ENCODE measurements at places on chromosomes 13 and 19.

GRCh38 chr13:74839656-74840055 is 642.3 kb downstream of the TBC1D4 start:
- no peak for DNase-seq

GRCh38 chr13:30074955-30075614 is 224.7 kb upstream of the UBL3 start:
- no peak for DNase-seq

- DNase-seq: no peak
Measured at GRCh38 chr13:79541426-79542049, 60.6 kb downstream of the NDFIP2 start.

DNA sequence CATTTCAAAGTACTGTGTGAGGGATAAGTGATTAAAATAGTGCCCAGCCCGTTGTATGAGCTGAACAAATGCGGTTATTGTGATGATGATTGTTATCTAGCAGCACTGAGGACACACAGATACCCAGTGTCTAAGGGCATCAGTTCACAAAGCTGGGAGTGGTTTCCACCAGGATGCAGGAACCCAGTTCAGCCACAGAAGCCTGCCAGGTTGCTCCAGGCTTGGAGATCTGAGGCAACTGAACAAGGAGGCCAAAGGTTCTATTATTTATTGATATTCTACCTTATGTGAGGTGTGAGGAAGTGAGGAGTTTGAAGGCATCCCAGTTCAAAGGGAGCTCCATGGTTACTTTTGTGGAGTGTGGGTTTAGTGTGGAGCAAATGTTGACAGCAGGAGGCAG is 13.2 kb downstream of the DIAPH3 start:
- DNase-seq: no peak

DNA sequence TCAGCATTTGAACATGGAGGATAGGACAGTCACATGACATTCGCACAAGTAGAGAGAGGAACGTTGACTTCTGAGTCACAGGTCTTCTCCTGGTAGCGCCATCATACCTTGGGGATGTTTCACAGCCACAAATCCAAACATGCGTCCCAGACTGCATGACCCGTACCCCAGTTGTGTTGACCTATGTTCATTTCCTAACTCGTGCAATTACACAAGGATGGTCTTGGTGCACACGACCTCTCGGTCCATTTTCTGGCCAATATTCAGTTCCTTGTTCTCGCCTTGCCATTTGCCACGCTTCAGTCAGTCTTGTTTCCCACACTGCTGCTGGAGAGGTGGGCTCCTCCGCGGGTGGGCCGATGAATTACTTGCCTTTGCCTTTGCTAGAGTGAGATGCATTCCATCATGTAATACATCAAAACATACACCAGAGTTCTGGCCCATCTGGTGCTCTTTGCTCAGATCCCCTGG is 87.3 kb downstream of the COL4A2 start:
- no peak for DNase-seq

GRCh38 chr13:51292000-51292565 is 47.4 kb upstream of the SERPINE3 start:
- DNase-seq: no peak

DNA sequence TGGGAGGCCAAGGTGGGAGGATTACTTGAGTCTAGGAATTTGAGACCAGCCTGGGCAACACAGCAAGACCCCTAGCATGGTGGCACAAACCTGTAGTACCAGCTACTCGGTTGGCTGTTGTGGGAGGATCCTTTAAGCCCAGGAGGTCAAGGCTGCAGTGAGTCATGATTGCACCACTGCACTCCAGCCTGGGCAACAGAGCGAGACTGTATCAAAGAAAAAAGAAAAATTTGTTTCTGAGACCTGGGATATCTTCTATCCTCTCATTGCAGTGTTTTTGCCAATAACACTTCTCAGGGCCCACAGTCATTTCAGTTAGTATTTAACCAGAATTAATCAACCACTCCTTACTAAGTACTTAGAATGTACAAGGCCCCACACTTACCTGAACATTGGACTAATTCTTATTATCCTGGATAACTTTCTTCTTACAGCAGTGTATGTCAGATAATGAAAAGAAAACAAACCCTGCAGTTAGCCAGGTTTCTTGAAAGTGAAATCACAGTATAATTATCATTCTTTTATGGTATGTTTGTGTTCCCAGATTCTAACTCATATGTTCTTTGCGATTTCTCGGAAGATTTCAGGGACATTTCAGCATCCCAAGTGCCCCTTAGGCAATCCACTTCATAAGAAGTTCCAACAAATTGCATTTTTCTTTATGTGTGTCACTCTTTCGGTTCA is 75.6 kb upstream of the KLF5 start:
- DNase-seq: no peak

DNA sequence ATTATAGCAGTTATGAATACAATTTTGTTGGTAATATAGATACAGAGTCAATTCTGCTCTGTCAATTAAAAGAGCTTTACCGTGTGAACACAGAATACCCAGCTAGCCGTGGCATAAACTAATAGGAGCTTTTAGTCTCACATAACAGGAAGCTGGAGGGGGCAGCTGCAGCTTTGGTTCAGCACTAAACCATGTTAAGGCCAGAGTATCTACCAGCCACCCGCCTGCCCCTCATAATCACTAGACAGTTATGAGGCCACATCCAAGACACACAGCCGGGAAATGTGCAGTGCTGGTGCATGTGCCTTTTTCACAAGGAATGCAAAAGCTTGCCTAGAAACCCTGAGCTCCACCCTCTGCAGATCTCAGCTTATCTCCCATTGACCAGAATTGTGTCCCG is 62.3 kb downstream of the SGCG start:
- DNase-seq: no peak

DNA sequence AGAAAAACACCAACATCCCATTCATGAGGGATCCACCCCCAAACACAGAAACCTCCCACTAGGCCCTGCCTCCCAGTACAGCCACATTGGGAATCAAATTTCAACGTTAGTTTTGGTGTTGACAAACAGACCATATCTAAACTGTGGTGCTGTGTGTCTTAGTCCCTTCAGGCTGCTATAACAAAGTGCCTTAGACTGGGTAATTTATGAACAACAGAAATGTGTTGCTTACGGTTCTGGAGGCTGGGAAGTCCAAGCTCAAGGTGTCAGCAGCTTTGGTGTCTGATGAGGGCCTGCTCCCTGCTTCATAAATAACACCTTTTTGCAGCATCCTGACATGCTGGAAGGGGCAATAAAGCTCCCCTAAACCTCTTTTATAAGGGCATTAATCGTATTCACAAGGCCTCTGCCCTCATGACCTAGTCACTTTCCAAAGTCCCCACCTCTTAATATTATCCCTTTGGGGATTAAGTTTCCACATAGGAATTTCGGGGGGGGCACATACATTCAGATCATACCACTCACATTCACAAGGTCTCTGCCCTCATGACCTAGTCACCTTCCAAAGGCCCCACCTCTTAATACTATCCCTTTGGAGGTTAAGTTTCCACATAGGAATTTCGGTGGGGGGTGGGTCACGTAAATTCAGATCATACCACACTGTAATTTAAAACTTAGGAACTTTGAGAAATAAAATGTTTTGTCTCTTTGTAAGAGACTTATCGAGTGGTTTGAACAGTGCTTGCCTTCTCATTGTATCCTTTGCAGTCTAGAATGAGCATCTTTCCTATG is 27.5 kb downstream of the ZNF507 start:
- no peak for DNase-seq

DNA sequence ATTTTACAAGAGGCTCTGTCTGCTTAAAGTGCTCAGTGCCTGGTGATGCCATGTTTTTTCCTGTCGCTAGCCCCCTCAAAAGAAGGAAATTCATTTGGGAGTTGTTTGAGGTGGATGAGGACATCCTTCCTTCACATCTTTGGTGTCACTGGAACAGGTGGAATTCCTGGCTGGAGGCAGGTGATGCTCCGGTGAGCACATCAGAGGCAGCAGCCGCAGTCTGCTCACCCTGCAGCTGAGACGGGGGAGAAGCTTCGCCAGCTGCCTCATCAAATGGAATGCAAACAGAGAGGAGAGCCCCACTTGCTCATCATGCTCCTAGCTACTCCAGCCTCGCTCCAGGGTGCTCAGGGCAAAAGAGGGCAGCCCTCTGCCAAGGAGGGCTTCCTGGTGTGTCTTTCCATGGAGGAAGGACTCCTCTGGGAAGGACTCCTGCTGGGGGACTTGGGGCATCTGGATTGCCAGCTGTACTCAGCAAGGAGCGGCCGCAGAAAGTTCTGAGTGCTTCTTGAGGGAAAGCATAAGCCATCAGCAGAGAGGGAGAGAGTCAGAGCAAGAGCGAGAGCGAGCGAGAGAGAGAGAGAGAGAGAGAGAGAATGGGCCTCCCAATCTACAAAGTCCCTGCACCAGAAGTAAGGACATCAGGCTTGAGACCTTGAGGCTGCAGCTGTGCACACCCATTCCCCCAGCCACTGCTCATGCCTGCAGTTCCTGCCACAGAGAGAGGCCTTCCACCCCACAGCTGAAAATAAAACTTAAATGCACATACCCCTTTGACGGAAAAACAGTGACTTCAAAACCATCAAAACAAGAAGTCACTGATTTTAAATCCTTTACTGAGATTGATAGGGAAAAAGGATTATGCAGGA is 74.3 kb upstream of the UBL3 start:
- no peak for DNase-seq

DNA sequence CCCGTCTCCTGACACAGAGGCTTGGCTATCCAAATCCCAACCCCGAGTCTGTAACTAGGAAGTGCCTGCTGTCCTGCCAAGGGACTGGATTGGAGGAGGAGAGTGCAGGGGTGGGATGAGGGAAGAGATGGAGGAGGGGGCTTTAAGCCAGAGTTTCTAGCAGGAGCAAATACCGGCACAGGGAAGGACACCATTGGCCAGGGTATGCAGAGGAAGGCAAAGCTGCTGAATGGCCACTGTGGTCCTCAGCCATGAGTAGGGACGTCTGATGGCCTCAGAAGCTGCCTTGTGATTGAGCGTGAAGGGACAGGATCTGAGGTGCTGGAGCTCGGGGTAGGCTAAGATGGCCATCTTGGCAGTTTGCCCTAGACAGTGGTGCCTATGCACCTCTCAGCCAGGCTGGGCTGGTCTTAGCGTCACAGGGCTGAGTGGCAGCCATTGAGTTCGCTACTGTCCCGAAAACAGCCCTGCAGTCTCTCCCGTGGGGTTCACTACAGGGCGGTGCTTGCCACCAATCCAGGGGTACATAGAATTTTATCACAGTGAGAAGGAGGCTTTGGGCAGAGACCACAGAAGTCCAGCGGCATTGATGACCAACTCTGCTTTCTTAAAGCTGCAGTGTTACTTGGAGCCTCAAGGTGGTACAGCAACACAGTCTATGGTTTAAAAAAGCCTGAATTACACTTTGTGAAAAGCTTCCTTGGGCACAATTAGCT is 61.8 kb downstream of the AKAP11 start:
- no peak for DNase-seq

GRCh38 chr19:48906324-48906723 is 6.2 kb downstream of the NUCB1 start:
- no peak for DNase-seq

DNA sequence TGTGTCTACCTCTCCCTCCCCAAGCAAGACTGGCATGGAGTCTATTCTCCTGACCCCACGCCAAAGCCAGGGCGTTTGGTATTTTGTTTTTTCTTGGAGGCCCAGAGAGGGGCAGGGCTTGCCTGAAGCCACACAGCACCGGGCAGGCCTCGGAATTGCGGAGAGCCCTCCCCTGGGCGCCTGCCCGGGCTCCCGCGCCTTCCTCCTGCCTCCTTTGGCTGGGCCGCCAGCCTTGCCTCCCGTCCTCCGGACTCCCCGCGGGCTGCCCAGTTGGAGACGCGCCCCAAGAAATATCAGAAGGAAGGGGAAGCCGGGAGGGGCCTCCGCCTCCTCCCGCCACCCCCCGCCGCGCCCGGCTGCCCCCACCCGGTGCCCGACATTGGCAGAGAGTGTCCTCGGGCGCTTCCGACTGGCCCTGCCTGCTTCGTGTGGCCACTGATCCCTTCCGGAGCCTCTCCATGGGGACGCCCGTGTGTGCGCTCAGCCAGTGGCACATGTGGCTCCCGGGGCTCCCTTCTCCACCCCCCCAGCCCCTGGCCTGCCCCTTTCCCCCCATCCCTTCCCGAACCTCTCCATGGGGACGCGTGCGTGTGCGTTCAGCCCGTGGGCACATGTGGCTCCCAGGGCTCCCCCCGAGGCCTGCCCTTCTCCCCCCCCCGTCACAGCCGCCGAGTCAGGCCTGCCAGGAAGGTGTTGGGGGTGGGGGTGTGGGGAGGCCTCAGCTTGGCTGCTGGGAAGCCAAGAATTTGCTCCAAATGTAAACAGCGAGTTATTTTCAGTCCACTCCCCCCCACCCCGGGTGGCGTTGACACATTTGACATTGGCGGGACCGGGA is 37.3 kb downstream of the NFIC start:
- no peak for DNase-seq

DNA sequence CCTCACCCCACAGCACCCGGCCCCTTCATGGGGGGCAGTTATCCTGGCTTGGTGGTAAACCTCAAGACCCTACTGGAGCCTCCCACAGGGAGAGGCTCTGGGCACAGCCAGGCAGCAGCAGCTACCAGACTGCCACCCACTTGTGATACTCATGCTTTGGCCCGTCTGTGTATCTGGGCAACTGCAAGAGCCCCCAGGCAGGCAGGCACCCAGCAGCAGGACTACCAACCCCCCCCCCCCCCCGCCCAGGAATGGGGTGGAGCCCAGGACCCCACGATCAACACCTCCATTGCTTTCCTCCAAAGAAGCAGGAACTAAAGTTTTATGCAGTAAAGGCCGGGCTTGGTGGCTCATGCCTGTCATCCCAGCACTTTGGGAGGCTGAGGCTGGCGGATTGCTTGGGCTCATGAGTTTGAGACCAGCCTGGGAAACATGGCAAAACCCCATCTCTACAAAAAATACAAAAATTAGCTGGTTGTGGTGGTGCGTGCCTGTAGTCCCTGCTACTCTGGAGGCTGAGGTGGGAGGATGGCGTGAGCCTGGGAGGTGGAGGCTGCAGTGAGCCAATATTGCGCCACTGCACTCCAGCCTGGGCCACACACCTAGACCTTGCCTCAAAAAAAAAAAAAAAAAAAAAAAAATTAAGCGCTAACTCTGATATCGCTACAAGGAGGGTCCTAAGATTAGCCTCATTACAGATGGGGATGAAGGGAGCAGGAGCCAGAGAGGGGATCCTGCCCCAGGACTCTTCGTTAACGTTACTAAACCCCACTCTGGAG is 1.1 kb upstream of the LYL1 start:
- no peak for DNase-seq

GRCh38 chr13:109784590-109785140 is 1.7 kb downstream of the IRS2 start:
- DNase-seq: peak; percentile 46

- DNase-seq: no peak
Measured at GRCh38 chr19:21587117-21587461, 81.7 kb downstream of the ZNF429 start.
